ENCODE measurements at places on chromosomes 3 and 15. TPM values are rescaled to one million over a fixed set of nuclear protein-coding genes. Genes with fewer than 3 reads are reported as not detected.

The VPS8 gene
- total RNA-seq, result 11.7 TPM

- no peak for DNase-seq
Measured at GRCh38 chr3:178588628-178589027, 52.4 kb downstream of the KCNMB2 start.

GRCh38 chr3:159451067-159451466, 537.6 kb upstream of the IL12A start:
- DNase-seq, result no peak

- no peak for DNase-seq
Measured at GRCh38 chr3:17235310-17235709, 350.6 kb downstream of the PLCL2 start.

The C2CD4B gene
- total RNA-seq, result 0.25 TPM

DNA sequence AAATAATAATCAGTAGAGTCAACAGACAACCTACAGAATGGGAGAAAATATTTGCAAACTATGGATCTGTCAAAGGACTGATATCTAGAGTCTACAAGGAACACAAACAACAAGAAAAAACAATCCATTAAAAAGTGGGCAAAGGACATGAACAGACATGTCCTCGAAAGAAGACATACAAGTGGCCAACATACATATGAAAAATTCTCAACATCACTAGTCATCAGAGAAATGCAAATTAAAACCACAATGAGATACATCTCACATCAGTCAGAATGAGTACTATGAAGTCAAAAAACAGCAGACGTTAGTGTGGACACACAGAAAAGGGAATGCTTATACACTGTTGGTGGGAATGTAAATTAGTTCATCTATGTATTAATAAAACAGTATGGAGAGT, 33.7 kb downstream of the SLC2A2 start:
- no peak for DNase-seq

GRCh38 chr3:39205919-39206516, 13.6 kb upstream of the XIRP1 start:
- no peak for DNase-seq

DNA sequence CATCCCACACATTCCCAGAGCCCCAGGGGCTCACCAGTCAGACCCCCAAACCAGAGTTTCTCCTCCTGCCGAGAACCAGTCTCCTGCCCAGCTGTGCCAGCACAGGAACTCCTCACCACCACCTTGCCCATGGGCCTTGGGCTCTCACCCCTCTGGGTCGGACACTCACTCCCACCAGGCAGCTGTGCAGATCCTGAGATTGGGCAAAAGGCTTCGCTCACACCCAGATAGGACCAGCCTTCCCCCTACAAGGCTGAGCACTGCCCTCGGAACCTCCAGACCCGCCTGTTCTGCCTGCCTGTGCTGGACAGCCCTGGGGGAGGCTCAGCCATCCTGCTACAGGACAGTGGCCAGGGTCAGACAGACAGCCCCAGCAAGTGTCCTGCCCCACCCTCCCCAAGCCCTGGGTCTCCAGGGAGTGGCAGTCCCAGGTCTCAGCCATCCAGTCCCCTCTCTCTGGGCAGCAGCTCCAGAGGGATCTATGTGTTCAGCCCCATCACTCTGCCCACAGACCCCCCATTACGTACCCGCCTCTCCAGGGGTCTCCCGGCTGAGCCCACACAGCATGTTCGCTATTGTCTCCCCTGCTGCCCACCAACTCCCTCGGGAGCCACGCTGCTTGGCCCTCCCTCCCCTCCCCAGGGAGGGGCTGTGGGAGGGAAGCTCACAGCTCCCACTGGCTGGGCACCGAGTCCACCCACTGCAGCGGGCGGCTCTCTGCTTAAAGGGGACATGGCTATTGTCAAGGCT, at the start of gene GRIP2:
GRIP2 (minus strand) TSS at position 601 of the 750 bp plus-strand sequence; CDS start at position 567, 34 bp downstream.
- DNase-seq, result no peak

DNA sequence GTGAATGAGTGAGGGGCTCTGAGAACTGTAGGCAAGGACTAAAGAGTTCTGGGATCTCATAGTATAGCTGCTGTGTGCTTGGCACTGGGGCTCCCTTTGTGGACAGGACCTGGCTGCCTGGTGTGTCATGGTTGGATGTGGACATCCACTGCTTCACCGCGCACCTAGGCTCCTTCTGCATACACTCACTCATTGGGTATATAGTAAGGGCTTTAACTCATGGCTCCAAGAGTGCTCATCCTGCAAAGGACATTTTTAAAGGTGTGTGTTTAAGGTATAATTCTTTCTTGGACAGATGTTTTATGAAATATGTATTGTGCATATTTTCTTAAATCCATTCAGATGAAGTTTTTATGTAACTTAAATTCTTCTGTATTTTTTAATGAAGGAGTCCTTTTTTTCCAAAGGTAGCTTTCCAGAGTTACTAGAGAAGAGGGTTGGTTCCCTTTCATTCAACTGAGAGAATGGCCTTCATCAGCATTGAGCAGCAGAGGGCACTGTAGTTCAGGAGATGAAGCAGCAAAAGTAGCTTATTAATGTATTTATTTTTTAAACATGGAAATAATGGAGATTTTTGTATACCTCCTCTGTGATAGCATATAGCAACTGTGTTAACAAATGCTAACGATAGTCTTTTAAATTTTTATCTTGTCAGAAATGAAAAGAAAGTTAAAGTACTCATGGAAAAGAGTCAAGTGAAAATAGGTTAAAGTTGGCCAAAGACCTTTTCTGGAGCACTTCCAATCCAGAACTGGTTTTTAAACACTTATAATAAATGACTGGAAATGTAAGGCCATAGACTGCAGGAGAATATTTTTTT, 25.2 kb downstream of the OXNAD1 start:
- DNase-seq, result peak; percentile 51

The OR4F15 gene
- not detected for total RNA-seq

GRCh38 chr3:126395846-126396513, 1.3 kb downstream of the CFAP100 start:
- no peak for DNase-seq

The STRIT1 gene
- total RNA-seq, result not detected

All from HT-29 (cell line).